ENCODE measurements at places on chromosomes 3 and 15. TPM values are rescaled to one million over a fixed set of nuclear protein-coding genes. Genes with fewer than 3 reads are reported as not detected.

EMC7 gene
- polyA plus RNA-seq = 59.1 TPM

CD200 gene
- polyA plus RNA-seq = 23.5 TPM

SAXO2 gene
- 6.0 TPM for polyA plus RNA-seq

ZNF660 gene
- polyA plus RNA-seq = 2.3 TPM

EPHA6 gene
- 0.09 TPM for polyA plus RNA-seq

KLF13 gene
- polyA plus RNA-seq = 107 TPM

HCN4 gene
- polyA plus RNA-seq = 0.07 TPM

MESP1 gene
- polyA plus RNA-seq = 0.50 TPM

ZNF502 gene
- polyA plus RNA-seq = 4.7 TPM

DUOX1 gene
- polyA plus RNA-seq = 4.3 TPM

BOC gene
- 5.7 TPM for polyA plus RNA-seq

RBP2 gene
- polyA plus RNA-seq = 0.37 TPM

SERPINI2 gene
- polyA plus RNA-seq = 0.34 TPM
